Activated B cell treated with CpG ODN at 0.5 μM for 24 hours (primary cell): ENCODE measurements at places on chromosomes 6 and 20. TPM values are rescaled to one million over a fixed set of nuclear protein-coding genes. Genes with fewer than 3 reads are reported as not detected.
A peak's percentile ranks its signal among the peaks of the same experiment; 100 is the strongest.

DNA sequence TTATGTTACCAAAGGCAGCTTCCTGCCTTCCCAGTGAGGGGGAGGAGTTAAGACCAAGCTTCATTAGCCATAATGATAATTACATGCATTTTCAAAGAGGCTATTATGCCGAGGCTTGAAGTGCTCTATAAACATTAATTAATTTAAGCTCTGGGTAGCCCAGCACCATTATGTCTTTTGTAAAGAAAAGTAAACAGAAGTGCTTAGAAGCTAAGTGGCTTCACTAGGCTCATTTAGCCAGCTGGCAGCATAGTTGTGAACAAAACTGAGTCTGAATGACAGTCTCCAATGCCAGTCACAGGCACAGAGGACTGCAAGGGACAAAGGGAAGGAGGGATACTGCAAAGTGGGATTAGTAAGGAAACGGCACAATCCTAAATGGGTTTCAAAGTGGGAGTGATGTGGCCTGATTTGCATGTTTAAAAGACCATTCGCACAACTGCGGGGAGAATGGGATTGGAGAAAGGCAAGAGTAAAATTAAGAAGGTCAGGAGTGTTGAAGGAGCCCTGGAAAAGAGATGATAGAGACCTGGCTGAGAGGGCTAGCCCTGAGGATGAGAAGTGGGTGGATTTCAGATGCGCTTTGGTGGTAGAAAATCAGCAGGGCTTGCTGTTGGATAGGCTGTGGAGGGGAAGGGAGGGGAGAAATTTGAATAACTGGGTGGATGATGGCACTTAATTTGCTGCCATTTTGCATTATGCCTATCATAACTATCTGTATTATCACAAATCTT is 20.1 kb upstream of the ISM1 start:
- DNase-seq = no peak

GRCh38 chr6:127115084-127115655 is 3.3 kb upstream of the RSPO3 start:
- no peak for DNase-seq

DNA sequence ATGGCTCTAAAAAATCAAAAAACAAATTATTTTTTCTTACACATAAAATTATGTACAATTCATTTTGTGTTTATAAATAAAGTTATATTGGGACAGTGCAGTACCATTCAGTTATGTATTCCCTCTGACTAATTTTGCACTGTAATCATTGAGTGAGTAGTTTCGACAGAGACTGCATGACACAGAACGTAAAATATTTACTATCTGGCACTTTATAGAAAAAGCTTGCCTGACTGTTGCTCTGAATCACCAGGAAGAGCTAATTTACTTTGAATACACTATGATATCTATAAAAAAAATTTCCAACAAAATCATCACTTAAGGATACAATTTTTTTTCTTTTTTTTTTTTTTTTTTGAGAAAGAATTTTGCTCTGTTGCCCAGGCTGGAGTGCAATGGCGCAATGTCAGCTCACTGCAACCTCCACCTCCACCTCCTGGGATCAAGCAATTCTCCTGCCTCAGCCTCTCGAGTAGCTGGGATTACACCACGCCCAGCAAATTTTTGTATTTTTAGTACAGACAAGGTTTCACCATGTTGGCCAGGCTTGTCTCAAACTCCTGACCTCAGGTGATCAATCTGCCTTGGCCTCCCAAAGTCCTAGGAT is 11.0 kb upstream of the KHDC1L start:
- no peak for DNase-seq

DNA sequence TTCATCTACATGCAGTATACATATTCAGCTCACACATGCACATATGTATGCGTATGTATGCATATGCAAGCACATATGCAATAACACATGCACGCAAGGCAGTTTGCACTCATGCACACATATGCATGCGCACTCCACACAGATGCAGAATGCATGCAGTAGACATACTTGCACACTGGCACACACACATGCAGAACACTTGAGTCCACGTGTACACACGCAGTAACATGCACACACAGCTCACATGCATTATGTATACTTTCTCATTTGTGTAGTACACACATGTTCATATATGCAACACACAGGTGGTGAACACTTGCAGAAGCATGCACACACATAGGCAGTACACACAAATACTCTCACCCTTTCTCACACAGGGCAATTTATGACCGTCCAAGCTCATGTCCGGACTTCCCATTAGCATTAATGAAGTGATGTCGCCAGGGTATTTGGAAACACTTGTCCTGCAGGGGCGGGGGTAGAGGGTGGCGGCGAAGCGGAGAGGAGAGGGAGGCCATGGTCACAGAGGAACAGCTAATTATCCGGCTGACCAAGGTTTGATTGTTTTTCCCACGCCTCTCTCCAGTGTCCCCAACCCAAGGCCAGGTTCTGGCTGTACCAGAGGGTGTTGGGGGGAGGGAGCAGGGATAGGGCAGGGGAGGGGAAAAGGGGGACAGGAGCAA is 91.3 kb downstream of the VEGFA start:
- DNase-seq = no peak

GRCh38 chr6:106908386-106908840 is 66.1 kb downstream of the CD24 start:
- no peak for DNase-seq

GRCh38 chr20:32667027-32667426 is 6.7 kb downstream of the C20orf203 start:
- no peak for DNase-seq

- DNase-seq = no peak
Measured at GRCh38 chr20:16230402-16230801, 342.8 kb downstream of the KIF16B start.

DNA sequence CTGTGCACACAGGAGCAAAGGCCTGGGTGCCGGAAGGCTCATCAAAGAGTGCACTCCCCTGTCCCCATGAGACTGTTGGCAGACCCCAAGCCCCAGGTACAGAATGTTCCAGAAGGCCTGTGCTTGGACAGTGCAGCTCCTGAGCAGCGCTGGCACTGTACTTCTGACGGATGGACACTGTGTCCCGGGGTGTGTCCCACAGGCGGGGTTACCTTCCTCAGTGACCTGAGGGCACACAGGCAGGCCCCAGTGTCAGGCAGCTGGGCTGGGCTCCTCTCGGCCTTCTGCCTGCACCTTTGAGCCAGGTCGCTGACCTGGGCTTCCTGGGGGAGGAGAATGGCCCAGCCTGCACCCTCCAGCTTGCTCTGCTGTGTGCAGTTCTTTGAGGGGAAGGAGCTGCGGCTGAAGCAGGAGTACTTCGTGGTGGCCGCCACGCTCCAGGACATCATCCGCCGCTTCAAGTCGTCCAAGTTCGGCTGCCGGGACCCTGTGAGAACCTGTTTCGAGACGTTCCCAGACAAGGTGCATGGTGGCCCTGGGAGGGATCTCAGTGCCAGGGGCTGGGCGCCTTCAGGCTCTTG is 30.1 kb downstream of the PYGB start:
- DNase-seq = peak; percentile 8

GRCh38 chr20:13813910-13814309 is 29.1 kb downstream of the NDUFAF5 start:
- no peak for DNase-seq

GRCh38 chr20:50379049-50379990 is 130.9 kb upstream of the PTPN1 start:
- DNase-seq = no peak

DNA sequence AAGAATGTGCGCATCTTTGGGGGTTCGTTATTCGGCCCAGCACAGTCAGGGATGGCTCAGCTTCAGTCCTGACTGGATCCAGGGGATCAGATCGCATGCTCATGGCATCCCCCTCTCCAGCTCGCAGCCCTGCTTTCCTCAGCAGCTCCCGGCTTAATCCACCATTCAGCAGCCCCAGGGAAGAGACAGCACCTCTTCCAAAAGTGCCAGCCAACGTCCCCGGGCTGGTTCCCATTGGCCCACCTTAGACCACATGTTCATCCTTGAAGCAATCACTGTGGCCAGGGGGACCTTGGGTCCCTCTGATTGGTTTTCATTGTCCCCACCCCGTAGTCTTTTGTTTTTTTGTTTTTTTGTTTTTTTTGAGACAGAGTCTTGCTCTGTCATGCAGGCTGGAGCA is 188.7 kb downstream of the ZMYND8 start:
- no peak for DNase-seq

- DNase-seq = no peak
Measured at GRCh38 chr20:51361258-51361657, 181.3 kb downstream of the NFATC2 start.

- DNase-seq = no peak
Measured at GRCh38 chr6:82138075-82138791, 109.3 kb downstream of the IBTK start.

- DNase-seq = no peak
Measured at GRCh38 chr20:14622796-14623195, 285.4 kb upstream of the FLRT3 start.

DNA sequence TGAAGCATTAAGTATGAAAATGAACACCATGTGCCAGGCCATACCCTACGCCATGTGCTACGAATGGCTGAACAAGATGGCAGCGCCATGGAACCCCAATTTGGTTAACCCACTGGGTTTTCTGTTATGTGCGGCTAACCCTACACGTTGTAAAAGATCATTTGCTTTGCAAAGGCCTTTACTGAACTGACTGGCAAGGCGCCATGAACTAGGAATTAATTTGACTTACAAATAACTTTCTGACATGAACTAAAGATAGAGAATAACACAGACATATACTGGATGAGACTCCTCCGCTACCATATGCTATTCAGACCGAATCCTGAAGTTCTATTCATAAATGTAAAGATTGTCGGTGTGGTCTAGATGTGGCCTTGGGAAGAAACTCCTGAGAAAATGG is 3.9 kb downstream of the CNKSR3 start:
- no peak for DNase-seq

DNA sequence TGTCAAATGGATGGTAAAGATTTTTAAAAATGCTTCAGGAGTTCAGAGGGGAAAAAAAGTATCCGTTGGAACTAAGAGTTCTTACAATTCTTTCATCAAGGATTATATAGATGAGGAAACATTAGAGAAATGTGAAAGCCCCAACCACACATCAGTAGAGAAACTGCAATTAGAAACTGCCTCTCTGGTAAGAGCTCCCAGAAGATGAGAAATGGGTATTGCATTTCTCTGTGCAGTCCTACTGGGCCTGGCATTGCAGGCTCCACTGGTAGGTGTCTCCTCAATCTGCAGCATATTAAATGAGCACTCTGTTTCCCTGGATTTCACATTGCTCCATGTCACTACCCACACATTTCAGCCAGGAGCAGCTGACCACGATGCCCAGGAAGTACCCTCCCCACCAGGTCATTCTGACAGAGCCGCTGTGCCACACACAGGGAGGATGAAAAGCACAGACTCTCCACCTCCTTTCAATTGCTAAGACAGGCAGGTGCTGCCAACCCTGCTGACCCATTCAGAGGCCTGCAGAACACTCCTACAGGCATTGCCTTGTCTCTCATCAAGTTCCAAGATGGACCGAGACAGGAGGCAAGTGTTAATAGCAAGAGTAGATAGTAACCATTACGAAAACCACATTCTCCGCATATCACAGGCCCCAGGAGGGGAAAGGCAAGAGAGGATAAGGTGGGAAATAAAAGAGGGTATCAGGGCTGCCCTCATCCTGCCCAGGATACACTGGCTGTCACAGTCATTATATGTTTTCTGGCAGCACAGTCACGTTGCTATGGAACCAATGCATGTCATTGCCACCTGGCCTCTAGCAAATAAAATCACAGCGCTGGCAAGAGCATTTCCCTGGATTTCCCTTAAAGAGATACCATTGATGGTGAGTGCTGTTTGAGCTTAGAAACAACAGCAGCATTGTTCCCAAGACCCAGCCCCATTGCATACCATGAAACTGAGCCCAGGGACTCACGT is 241.7 kb downstream of the ATXN1 start:
- DNase-seq = no peak

GRCh38 chr20:35312318-35312717 is 20.1 kb upstream of the FAM83C start:
- no peak for DNase-seq

GRCh38 chr6:143490775-143491174 is 20.7 kb downstream of the FUCA2 start:
- no peak for DNase-seq

DNA sequence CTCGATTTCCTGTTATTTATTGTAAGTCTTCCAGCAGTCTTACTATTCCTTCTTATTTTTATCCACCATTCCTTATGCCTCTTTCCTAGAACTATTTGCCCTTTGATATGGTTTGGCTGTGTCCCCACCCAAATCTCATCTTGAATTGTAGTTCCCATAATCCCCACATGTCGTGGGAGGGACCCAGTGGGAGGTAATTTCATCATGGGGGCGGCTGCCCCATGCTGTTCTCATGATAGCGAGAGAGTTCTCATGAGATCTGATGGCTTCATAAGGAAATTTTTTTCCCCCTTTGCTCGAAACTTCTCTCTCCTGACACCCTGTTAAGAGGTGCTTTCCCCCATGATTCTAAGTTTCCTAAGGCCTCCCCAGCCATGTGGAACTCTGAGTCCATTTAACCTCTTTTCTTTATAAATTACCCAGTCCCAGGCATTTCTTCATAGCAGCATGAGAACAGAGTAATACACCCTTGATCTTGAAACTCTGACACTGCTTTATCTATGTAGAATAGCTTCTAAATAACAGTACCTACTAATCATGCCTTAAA is 48.8 kb downstream of the PLN start:
- no peak for DNase-seq

DNA sequence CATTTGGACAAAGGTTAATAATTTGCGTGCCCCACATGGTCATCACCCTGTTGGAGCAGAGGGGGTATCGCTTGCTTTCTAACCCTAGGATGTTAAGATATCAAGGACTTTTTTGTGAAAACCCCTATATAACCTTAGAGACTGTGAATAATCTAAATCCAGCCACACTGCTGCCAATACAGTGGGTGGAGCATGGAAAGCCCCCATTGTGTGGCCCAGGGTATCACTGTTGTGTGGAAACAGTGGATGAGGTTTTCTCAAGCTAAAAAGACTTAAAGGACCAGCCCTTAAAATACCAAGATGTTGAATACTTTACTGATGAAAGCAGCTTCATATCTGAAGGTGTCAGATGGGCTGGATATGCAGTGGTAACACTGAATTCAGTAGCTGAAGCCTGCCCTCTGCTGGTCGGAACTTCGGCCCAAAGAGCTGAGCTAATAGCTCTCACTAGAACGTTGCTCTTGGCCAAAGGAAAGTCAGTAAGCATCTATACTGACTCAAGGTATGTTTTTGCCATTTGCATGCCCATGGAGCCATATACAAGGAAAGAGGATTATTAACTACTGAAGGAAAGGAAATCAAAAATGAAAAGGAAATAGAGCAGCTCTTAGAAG is 695.2 kb downstream of the PHF3 start:
- DNase-seq = no peak

DNA sequence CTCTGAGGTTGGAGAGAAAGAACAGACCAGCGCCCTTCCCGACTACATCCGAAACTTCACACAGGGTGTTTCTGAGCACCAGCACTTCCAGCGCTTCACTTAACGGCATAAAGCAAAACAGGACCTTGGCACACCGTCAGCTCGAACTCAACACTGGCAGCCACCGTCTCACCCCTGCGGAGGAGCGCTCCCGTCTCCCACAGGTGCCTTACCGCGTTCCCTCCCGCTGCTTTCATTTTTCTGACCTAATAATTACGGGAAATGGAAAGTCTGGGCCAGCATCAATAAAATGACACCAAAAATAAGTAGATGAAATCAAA is 37.7 kb upstream of the SYNJ2 start:
- DNase-seq = no peak

Gene NR2E1
- not detected in 2 replicates for total RNA-seq

Gene DDRGK1
- total RNA-seq = 37.1 and 46.1 TPM in 2 replicates

Gene PPIL6
- 0.73 and 0.91 TPM in 2 replicates for total RNA-seq

Gene BTN2A1
- 39.7 and 45.1 TPM in 2 replicates for total RNA-seq

Gene PAK5
- not detected in 2 replicates for total RNA-seq

Gene KIAA0408
- 0.34 and 0.80 TPM in 2 replicates for total RNA-seq

Gene PSORS1C2
- not detected in 2 replicates for total RNA-seq

Gene CRIP3
- 42.2 and 49.9 TPM in 2 replicates for total RNA-seq

Gene MANEA
- total RNA-seq = 5.0 and 7.5 TPM in 2 replicates

Gene LY6G5B
- total RNA-seq = 23.2 and 33.1 TPM in 2 replicates

Gene AFG1L
- total RNA-seq = 7.5 and 10.3 TPM in 2 replicates

Gene COX7A2
- total RNA-seq = 259 and 301 TPM in 2 replicates
